ENCODE measurements at places on chromosomes 4 and X. TPM values are rescaled to one million over a fixed set of nuclear protein-coding genes. Genes with fewer than 3 reads are reported as not detected.

GRCh38 chrX:148133105-148133725 lies 152.1 kb downstream of the FMR1NB start:
- no peak for DNase-seq

DNA sequence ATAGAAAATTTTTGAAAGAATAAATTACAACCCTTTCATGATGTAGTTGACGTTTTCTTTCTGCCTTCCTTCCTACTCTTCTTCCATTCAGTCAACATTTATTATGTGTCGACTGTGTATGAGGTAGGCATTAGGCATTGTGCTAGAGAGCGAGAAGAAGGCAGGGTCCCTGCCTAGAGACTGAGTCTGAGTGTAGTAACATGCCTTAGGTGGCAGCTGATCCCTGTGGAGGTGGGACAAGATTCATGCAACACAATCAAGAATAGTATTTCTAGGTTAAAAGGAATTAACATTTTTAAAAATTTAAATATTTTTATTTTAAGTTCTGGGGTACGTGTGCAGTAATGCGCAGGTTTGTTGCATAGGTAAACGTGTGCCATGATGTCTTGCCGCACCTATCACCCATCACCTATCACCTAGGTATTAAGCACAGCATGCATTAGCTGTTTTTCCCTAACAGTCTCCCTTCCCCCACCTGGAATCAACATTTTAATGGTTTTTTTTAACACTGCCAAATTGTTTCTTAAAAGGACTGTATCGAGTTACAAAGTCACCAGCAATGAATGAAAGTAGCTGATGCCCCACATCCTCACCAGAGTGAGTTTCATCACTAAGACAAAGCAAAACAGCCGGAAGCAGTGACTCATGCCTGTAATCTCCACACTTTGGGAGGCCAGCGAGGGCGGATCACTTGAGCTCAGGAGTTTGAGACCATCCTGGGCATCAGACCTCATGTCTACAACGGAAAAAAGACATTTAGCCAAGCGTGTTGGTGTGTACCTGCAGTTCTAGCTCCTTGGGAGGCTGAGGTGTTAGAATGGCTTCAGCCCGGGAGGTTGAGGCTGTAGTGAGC lies 84.0 kb downstream of the WWC2 start:
- peak; percentile 76 for DNase-seq

Gene OPHN1
- total RNA-seq, result 7.4 TPM

Gene TMPRSS11F
- not detected for total RNA-seq

All from osteoblast (primary cell).